ENCODE measurements at places on chromosomes 1 and 21.

DNA sequence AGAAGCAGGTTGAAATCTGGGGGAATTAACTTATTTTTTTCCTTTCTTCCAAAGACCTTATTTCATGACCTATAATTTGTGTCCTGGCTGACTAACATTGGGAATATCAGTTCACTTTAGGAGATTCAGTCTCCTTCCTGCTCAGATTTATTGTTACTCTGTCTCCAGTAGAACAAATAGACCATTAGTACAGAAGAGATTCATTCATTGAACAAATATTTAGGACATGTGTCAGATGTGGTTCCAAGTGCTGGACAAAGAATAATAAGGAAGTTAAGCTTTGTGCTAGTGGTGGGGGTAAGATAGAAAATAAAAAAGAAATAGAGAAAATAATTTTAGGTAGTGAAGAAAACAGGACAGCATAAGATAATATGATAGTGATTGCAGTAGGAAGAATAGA, 20.3 kb downstream of the ZMYM4 start:
- no peak for DNase-seq

DNA sequence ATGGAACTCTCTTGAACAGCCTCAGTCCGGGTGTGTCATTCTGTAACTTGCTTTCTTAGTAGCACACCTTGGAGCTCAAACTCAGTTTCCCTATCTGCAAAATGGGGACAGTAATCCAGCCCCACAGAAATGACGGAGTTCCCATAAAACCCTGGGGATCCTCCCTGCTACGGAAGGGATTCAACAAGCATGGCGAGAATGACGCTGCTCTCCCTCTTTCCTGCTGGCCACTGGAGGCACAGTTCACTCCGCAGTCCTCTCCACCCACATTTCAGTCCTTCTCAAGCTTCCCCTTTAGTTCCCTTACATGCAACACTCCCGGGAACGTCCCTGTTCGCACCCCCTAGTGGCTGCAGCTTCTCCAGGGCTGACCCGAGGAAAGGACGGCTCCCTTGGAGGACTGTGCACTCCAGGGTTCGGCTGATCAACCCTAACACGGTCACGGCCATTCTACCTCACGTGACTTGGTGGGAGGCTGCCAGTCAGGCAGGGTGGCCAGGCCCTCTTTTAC, 20.6 kb downstream of the RUNX3 start:
- no peak for DNase-seq

GRCh38 chr1:24385160-24385940, 28.2 kb downstream of the STPG1 start:
- DNase-seq = peak; percentile 40

- DNase-seq = no peak
These were observed 23.9 kb downstream of the CAPN8 start for GRCh38 chr1:223641523-223642039.

GRCh38 chr1:233587958-233588799, 25.7 kb upstream of the KCNK1 start:
- no peak for DNase-seq

GRCh38 chr1:232307296-232308017, 322.5 kb downstream of the SIPA1L2 start:
- DNase-seq = no peak

DNA sequence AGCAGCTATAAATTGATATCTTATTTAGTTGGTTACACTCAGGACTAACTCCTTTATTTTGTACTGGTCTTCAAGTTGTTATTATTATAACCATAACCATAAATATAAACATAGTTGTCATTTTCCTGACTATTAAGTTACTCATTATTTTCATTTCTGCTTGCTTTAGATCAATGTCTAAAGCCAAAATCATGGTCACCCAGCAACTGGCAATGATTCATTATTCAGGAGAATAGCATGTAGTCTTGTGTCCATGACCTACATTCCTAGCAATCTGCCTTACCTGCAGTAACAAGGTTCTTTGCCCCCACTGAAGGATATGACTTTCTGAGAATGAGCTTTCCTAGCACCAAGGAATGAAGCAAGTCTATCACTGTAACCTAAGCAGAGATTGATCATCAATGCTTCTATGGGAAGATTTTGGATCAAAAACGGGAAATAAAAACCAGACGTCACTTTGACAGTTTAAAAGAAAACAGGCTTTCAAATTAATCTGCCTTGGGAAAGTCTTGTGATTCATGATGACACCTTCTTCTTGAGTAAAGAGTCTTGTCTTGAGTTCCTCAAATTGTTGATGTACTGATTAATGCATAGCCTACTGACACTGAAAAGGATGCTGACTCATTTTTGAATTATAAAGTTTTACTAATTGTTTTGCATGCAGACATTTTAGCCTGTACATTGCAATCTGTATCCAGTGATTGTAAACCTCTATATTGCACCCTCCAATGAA, 203.3 kb upstream of the IVNS1ABP start:
- no peak for DNase-seq

DNA sequence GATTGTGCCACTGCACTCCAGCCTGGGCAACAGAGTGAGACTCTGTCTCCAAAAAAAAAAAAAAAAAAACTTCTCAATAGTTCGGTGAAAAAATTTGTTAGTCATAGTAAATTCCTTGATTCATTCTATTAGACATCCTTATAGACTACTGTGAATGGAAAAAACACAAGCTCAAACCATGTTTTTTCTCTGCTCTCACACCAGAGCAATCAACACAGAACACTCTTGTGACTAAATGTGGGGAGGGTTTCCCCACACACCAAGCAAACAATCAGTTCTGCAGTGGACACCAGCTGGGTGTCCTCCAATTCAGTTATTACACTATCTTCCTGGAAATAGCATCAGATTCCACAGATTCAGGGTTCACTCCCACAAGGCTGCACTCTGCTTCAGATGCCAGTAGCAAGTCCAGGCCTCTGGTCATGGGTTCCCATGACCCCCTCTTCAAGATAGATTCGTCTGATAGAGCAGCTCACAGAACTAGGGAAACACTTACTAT, 69.1 kb upstream of the TEKT2 start:
- DNase-seq = no peak

GRCh38 chr1:28180306-28181305, 4.1 kb upstream of the PTAFR start:
- DNase-seq = no peak

DNA sequence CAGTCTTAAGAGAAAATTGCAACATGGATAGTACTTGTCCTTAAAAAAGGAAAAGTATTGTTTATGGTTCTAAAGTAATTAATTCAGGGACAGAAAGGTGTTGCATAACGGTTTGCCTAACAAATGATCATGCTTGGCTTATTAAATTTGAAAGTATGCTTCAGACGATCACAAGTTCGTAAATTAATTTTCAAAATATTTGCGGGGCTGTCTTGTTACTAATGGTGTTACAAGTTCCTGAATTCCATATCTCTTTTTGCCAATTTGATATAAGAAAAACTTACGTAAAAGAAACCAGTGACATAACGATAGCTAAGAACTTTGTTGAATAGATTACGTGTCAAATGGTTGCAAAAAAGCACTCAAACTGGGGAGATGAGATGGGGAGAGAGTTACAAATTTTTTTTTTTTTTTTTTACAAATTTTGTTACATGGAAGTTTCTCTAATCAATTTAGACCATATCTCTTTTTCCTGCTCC, 1.3 kb downstream of the AGO3 start:
- no peak for DNase-seq

GRCh38 chr1:205274041-205274691, 46.4 kb downstream of the TMCC2 start:
- no peak for DNase-seq

- DNase-seq = no peak
These were observed 2.2 kb downstream of the SLC30A2 start for GRCh38 chr1:26043765-26044164.

All from activated CD4-positive, alpha-beta T cell treated with anti-CD3 and anti-CD28 coated beads, Interleukin-2, amount 10 ng/mL, durations not matched to agents 7 days and 5 days (primary cell).